Tibial nerve (tissue), 4 donors: ENCODE measurements at places on chromosomes 6 and 20.
A peak's percentile ranks its signal among the peaks of the same experiment; 100 is the strongest.

DNA sequence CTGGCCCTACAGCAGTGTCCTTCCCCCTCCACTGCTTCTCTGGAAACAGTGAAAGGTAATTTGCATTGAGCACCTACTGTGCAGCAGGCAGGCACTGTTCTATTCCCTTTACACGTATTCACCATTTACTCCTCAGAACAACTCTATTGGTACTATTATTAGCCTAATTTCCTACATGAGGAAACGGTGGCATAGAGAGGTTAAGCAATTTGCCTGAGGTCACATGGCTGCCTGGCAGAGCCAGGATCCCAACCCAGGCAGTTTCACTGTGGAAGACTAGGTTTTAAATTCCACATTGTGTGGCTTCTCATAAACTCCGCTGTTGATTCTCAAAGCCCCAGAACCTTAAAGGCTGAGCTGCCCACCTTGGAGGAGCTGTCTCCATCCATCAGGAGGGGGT lies 72.7 kb downstream of the CLIC5 start:
- no peak overlapping the region for H3K27ac ChIP-seq
- no peaks in the 10 kb centered on the region for H3K4me1 ChIP-seq
- no peak for DNase-seq
- H3K36me3 ChIP-seq: no peaks in the 10 kb centered on the region
- no peaks in the 10 kb centered on the region for H3K27me3 ChIP-seq

GRCh38 chr6:158869826-158870648 lies 50.9 kb upstream of the EZR start:
- no peaks in the 10 kb centered on the region for H3K27me3 ChIP-seq
- peak overlapping the region; percentile 89 for H3K27ac ChIP-seq
- H3K36me3 ChIP-seq: no peaks in the 10 kb centered on the region
- peaks cover 16% of the 10 kb centered on the region for H3K4me1 ChIP-seq

GRCh38 chr6:40693768-40694167 lies 106.6 kb upstream of the LRFN2 start:
- H3K36me3 ChIP-seq: no peaks in the 10 kb centered on the region
- no peaks in the 10 kb centered on the region for H3K27me3 ChIP-seq
- H3K4me1 ChIP-seq: no peaks in the 10 kb centered on the region
- H3K27ac ChIP-seq: no peak overlapping the region

DNA sequence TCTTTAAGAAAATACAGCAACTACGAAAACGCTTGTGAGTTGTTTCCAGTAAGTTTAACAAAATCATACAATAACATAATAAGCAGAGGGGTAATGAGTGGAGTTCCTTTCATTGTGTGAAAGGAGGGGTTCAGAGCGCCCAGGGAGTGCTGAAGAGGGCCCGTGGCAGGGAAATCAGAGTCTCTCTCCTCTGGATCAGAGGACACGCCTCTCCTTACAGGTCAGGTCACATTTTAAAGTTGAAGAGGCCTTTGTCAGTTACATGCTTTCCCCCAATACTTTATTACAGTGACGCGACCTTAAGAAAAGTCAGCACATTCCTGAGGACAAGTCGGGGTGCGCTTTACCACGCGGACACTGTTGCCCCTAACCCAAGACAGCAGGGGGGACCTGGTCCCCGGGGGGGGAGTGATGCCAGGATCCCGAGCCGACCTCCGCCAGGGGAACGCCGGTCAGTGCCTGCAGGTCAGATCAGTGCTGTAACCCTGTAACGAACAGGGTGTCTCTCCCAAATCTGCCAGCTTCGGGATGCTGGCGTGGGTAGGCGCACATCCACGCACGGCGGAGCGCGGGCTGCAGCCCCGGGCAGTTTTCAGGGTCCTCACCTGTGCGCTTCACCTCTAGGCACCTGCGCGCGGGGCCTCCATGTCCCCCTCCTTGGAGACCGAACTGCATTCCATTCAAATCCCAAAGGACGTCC lies 848 bp downstream of the DACT2 start:
- no peaks in the 10 kb centered on the region for H3K4me1 ChIP-seq
- H3K36me3 ChIP-seq: no peaks in the 10 kb centered on the region
- peak overlapping the region; percentile 39 for H3K4me3 ChIP-seq
- no peak for DNase-seq

DNA sequence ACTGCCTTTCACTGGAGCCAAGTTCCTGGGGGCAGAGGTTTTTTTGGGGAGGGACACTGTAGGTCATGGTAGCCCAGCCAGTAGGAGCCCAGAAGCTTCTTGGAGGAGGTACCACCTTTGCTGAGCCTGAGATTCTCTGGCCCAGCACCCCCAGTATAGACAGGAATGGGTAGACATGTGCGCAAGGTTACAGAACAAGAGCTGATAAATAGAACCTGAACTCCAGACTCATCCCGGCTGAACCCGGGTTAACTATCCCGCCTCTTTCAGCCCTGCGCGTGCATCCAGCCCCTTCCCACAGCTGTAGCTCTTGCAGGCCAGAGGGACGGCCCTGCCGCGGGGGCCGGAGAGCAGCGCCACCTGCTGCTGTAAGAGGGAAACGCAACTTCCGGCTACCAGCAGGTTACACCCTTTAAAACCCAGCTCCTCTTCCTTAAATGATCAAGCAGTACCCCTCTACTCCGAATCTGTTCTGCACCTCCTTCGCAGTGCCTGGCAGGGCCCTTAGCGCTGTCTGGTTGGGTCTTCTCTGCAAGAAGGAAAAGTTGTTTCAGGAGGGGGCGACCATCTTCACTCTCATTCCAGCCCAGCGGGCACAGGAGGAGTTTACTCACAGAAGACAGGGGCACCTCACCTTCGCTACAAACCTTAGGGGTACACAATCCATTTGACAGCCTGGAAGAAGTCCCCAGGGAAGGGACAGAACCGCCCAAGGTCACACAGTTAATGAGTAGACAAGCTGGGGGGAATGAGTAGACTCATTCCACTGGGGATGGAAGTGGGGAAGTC lies 7.5 kb downstream of the SRXN1 start:
- H3K4me3 ChIP-seq: no peak overlapping the region
- peaks cover 38% of the 10 kb centered on the region for H3K36me3 ChIP-seq
- DNase-seq: peak; percentile 38
- H3K4me1 ChIP-seq: peaks cover 26% of the 10 kb centered on the region

- DNase-seq: no peak
- H3K4me1 ChIP-seq: no peaks in the 10 kb centered on the region
- H3K4me3 ChIP-seq: no peak overlapping the region
- no peaks in the 10 kb centered on the region for H3K36me3 ChIP-seq
Measured at GRCh38 chr20:25421102-25421501, 13.6 kb downstream of the GINS1 start.

- no peak for DNase-seq
- H3K4me1 ChIP-seq: no peaks in the 10 kb centered on the region
- no peaks in the 10 kb centered on the region for H3K27me3 ChIP-seq
- no peak overlapping the region for H3K4me3 ChIP-seq
- H3K27ac ChIP-seq: no peak overlapping the region
Measured at GRCh38 chr6:142236691-142237090, 65.1 kb upstream of the ADGRG6 start.

GRCh38 chr6:47360388-47360787 lies 50.7 kb upstream of the TNFRSF21 start:
- DNase-seq: no peak
- H3K4me3 ChIP-seq: no peak overlapping the region
- H3K36me3 ChIP-seq: no peaks in the 10 kb centered on the region
- H3K27ac ChIP-seq: no peak overlapping the region
- no peaks in the 10 kb centered on the region for H3K27me3 ChIP-seq

- H3K36me3 ChIP-seq: no peaks in the 10 kb centered on the region
- peaks cover 7% of the 10 kb centered on the region for H3K4me1 ChIP-seq
- H3K27me3 ChIP-seq: no peaks in the 10 kb centered on the region
- no peak for DNase-seq
- H3K27ac ChIP-seq: no peak overlapping the region
Measured at GRCh38 chr6:14717307-14717706, 528.6 kb upstream of the JARID2 start.

GRCh38 chr20:37081717-37082289 lies 14.0 kb downstream of the RBL1 start:
- no peaks in the 10 kb centered on the region for H3K27me3 ChIP-seq
- H3K4me3 ChIP-seq: no peak overlapping the region
- peak overlapping the region; percentile 16 for H3K27ac ChIP-seq
- peak; percentile 41 for DNase-seq
- H3K4me1 ChIP-seq: no peaks in the 10 kb centered on the region

DNA sequence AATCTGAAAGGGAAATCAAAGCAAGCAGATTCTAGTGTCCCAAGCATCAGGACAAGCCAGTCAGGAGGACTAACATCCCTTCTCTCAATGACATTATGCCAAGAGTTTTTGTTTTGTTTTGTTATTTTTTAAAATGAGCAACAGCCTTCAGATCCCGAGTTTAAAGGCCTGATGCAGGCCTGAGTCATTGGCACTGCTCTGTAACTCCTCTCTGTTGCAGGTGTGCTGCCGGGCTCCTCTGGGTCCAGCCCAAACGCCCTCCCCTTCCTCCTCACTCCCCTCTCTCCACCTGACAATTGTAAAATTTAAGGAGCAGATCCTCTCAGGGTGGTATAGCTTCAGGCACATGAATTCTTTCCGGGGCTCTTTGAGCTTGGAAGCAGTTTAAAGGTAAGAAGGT lies 502.0 kb downstream of the BMP2 start:
- H3K4me3 ChIP-seq: no peak overlapping the region
- no peak overlapping the region for H3K27ac ChIP-seq
- H3K4me1 ChIP-seq: no peaks in the 10 kb centered on the region
- no peak for DNase-seq
- no peaks in the 10 kb centered on the region for H3K36me3 ChIP-seq

- DNase-seq: peak; percentile 44
- H3K36me3 ChIP-seq: no peaks in the 10 kb centered on the region
- no peak overlapping the region for H3K4me3 ChIP-seq
- no peaks in the 10 kb centered on the region for H3K4me1 ChIP-seq
Measured at GRCh38 chr6:21033575-21034026, 499.3 kb downstream of the CDKAL1 start.

DNA sequence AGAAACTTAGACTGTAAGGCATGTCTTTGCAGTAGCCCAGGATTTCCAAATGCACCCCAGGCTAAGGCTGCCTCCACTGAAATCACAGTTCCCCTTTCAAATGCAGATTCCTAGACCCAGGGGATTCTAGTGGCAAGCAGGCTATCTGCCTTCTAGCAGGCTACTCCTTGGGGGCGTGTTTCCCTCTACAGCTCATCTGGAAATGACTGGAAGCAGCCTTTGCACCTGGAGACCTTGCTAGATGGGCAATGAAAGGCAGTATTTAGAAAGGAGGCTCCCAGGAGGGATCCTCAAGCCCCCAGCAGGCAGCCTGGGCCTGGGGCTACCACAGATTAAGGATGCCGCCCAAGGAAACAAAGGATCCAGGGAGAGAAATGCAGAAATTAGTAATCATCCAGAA lies 26.0 kb upstream of the SYNDIG1 start:
- no peak overlapping the region for H3K4me3 ChIP-seq
- H3K27me3 ChIP-seq: no peaks in the 10 kb centered on the region
- no peaks in the 10 kb centered on the region for H3K4me1 ChIP-seq
- no peaks in the 10 kb centered on the region for H3K36me3 ChIP-seq

DNA sequence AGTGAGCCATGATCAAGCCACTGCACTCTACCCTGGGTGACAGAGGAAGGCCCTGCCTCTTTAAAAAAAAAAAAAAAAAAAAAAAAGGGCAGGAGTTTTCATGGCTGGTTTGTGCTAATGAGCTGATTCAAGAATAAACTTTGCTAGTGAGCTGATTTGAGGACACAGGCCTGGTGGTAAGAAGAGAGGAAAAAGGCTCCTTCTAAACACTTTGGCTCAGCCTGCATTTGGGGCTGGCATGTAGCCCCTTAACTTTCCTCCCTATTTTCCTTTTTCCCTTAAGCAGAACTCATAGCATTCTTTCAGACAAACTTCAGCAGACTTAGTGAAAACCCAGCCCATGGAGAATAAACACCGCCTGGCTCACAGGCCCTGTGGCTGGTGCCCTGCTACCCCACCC lies 432.7 kb downstream of the PTPRT start:
- no peaks in the 10 kb centered on the region for H3K36me3 ChIP-seq
- no peaks in the 10 kb centered on the region for H3K4me1 ChIP-seq
- H3K27ac ChIP-seq: no peak overlapping the region
- no peak for DNase-seq
- no peak overlapping the region for H3K4me3 ChIP-seq
- no peaks in the 10 kb centered on the region for H3K27me3 ChIP-seq

DNA sequence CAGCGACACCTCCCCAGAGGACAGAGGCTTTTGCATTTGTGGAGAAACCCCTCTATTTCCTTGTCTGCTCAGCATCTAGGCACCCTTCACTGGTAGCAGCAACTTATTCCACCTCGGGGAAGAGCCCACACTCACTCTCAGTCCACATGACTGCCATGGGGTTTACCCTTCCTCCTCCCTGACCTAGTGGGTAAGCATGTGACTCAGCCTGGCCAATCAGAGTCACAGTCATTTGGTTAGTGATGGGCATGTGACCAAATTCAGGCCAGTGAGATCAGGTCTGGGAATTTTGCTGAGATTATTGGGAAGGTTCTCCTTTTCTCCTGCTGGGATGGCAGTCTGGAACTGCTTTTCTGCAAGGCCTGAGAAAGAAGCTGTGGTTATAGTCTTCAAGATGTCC lies 145.7 kb upstream of the PHACTR3 start:
- no peaks in the 10 kb centered on the region for H3K27me3 ChIP-seq
- H3K27ac ChIP-seq: no peak overlapping the region
- no peak for DNase-seq
- H3K4me3 ChIP-seq: no peak overlapping the region

DNA sequence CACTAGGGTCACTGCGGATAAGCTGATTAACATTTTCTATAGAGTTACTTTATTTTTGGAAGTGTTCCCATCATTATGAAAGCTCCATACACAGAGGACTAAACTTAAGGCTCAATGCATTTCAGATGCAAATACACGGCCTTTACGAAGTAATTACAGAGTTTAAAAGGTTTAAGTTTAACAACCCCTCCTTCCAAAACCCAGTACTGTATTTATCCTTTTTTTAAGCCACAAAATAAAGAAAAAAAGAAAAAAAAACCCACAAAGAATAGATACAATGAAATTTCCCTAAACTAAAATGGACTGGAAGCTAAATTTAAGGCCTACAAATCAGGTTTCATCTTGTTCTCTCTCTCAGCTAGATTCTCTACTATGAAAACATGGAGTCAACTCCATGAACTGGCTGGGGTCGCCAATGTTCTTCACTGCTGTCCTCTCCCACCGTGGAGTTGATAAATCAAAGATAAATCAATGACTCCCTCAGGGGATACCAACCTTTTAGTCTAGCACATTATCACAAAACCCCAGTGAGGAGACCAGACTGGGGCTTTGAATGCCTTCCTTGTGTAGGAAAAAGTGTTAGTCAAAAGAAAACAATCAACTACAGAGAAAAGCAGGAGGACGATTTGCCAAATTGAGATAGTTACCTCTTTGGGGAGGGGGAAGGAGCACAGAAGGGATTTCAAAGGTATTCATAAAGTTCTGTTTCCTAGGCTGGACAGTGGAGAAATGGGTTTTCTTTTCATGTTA lies 52.5 kb downstream of the TNFRSF21 start:
- no peak for DNase-seq
- H3K4me3 ChIP-seq: no peak overlapping the region
- no peaks in the 10 kb centered on the region for H3K4me1 ChIP-seq
- H3K27me3 ChIP-seq: no peaks in the 10 kb centered on the region

DNA sequence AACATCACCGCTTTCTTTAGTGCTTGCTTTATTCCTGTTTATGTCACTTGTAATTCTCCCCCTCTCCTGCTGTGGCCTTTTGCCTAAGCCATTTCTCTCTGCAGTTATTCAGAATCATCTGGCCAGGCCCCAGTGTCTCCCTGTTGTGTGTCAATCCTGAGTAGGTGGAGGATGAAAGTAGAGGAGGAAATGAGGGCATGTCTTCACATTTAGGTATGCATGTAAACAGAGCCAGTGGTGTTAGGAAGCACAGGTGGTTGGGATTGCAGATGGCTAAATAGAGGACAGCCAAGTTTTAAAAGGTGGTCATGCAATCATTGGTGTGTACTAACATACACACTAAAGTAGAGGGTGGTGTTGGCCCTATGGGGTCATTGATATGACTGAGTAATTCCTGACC lies 5.2 kb downstream of the PRSS35 start:
- H3K27ac ChIP-seq: no peak overlapping the region
- no peak overlapping the region for H3K4me3 ChIP-seq
- H3K27me3 ChIP-seq: no peaks in the 10 kb centered on the region
- DNase-seq: no peak
